ENCODE measurements at places on chromosomes 4 and X. TPM values are rescaled to one million over a fixed set of nuclear protein-coding genes. Genes with fewer than 3 reads are reported as not detected.

MAGEB17 gene
- not detected for total RNA-seq

HSFX1 gene
- 0.22 TPM for total RNA-seq

FHDC1 gene
- total RNA-seq, result not detected

WAS gene
- 83.3 TPM for total RNA-seq

GJB1 gene
- total RNA-seq, result not detected

RASSF6 gene
- not detected for total RNA-seq

UGT2A3 gene
- total RNA-seq, result not detected

PDZD11 gene
- 16.0 TPM for total RNA-seq

TAPT1 gene
- total RNA-seq, result 16.4 TPM

RTL3 gene
- total RNA-seq, result not detected

USP51 gene
- 0.56 TPM for total RNA-seq

HDX gene
- 1.3 TPM for total RNA-seq

MAGEE2 gene
- total RNA-seq, result not detected

ANTXR2 gene
- total RNA-seq, result 8.1 TPM

TMPRSS11F gene
- total RNA-seq, result not detected

RPA4 gene
- 0.16 TPM for total RNA-seq

HMX1 gene
- not detected for total RNA-seq

RFC1 gene
- total RNA-seq, result 70.6 TPM

PNMA6A gene
- total RNA-seq, result 1.1 TPM

SPANXA1 gene
- not detected for total RNA-seq

HELT gene
- not detected for total RNA-seq

HS3ST1 gene
- total RNA-seq, result 0.03 TPM

YY2 gene
- total RNA-seq, result 0.94 TPM

FRG2 gene
- not detected for total RNA-seq

SOWAHB gene
- 0.08 TPM for total RNA-seq

ASB12 gene
- total RNA-seq, result not detected

PHKA2 gene
- total RNA-seq, result 14.8 TPM

BCAP31 gene
- 151 TPM for total RNA-seq

EDNRA gene
- 0.25 TPM for total RNA-seq

NHSL2 gene
- 0.65 TPM for total RNA-seq

TRAPPC2 gene
- total RNA-seq, result 15.8 TPM

F11 gene
- not detected for total RNA-seq

CTSO gene
- 2.0 TPM for total RNA-seq

AFF2 gene
- total RNA-seq, result 4.9 TPM

CYTL1 gene
- total RNA-seq, result not detected

VCX gene
- not detected for total RNA-seq

NAP1L2 gene
- total RNA-seq, result 3.5 TPM
